ENCODE measurements at places on chromosomes 3 and 15.

- no peak for DNase-seq
These were observed 136.4 kb upstream of the CRBN start for GRCh38 chr3:3315846-3316245.

DNA sequence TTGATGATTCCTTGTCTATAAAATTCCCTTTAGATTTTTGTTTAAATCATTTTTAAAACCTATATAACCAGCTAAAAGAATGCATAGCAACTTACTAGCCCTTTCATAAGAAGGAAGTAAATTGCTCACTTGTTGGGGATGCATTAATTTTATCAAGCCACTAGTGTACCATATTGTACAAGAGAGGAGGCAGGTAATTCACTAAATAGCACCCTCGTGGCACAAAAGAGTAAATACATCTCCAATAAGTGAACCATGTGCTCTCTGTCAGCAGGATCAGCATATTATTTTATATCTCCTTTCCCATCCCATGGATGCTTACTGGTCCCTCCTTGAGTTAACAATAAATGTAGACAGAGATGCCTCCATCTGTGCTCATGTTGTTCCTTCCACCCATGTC is 34.3 kb downstream of the FRMD5 start:
- DNase-seq = no peak

GRCh38 chr15:41493205-41493901 is at the start of gene ITPKA:
Gene ITPKA (plus strand): TSS chr15:41493874. CDS start chr15:41493928, 54 bp downstream.
- peak; percentile 60 for DNase-seq

- DNase-seq = no peak
These were observed 198.7 kb upstream of the CMC1 start for GRCh38 chr3:28042707-28043106.

DNA sequence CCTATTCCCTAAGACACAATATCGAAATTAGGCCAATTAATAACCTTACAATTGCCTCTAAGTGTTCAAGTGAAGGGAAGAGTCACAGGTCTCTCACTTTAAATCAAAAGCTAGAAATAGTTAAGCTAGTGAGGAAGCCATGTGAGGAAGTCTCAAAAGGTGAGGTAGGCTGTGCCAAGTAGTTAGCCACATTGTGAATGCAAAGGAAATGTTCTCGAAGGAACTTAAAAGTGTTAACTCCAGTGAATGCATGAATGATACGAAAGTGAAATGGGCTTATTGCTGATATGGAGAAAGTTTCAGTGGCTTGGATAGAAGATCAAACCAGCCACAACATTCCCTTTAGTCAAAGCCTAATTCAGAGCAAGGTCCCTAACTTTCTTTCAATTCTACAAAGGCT is 59.1 kb downstream of the KLF13 start:
- no peak for DNase-seq

- DNase-seq = no peak
These were observed 188.6 kb downstream of the SHQ1 start for GRCh38 chr3:72659596-72659995.

- no peak for DNase-seq
These were observed 44.1 kb upstream of the TBC1D23 start for GRCh38 chr3:100216713-100217112.

- DNase-seq = no peak
These were observed 252.9 kb downstream of the EBLN2 start for GRCh38 chr3:73314151-73314951.

DNA sequence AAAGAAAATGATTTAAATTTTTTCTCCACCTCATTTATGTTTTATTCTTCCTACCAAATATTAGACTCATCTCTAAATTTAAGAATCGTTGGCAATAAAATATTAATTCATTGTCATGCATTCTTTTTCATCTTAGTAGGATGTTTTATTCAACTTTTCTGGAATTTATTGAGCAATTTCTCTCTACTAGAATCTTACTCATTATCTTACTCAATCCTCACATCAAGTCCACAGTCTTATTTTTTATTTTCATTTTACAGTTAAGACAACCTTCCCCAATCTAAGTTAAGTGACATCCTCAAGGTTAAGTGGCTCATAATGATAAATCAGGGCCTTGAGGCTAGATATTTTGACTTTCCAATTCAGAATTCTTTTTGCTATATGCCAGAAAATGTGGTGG is 15.9 kb upstream of the ALDH1A2 start:
- no peak for DNase-seq
